ENCODE measurements at places on chromosomes 2 and 18.

DNA sequence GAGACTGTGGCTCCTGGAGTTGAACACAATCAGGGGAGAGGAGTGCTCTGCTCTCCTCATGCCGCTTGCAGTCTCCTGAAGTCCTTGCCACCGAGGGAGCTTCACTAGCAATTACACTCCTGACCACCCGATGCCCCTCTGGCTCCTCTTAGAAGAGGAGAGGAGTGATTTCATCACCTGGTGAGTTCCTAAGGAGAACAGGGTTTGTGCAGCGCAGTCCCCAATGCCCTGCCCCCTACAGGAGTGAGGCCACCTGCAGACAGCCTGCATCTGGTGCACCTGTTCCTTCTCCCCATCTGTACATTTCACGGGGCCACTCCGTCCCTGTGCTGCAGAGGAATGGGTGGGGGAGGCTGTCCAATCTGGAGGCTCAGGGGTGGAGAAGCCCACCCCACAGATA is 267.2 kb downstream of the HRH4 start:
- H3K36me3 ChIP-seq = no peaks in the 10 kb centered on the region
- DNase-seq = no peak
- H3K27ac ChIP-seq = no peak overlapping the region
- peaks cover 5% of the 10 kb centered on the region for H3K27me3 ChIP-seq
- peaks cover 3% of the 10 kb centered on the region for H3K4me1 ChIP-seq

DNA sequence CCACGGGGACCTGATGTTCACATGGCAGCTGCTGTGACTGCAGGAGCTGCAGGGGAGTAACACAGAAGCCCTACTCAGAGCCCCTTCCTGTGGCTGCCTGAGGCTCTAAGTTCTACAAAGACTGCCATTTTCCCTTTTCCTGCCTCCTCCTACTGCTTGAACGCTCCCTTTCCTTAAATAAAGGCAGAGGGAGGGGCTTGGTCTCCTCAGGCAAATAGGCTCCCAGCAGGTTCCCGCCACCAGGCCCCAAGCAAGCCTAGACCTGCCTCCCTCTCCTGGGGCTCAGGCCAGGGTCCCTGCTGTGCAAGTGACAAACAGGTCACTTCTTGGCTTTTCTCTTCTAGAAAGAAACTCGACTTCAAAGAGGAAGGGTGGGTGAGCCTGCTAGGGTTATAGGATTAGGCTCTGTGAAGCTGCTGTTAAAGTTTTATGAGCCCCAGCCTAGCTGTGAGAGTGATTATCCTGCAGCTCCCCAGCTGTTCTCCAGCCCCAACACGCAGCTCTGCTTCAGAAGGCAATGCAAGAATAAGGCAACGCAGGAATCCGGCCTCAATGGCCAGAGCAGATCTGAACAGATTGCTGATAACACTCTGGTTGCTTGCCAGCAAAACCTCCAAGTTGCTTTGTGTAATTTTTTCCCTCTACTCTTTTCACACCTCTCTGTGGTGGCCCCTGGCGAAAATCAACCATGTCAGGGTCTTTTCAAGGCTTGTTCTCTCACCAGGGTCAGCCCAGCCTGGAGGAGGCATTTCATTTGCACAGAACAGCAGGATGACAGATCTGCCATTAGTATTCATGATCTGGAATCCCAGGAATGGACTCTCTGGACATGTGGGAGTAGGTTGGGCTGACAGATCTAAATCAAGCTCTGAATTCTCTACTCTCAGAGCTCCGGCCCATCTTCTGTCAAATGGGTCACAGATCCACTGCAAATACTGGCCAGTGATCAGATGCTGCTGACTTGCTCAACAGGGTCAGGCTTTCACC is 71.3 kb downstream of the MRO start:
- peaks cover 7% of the 10 kb centered on the region for H3K27me3 ChIP-seq
- H3K27ac ChIP-seq = no peak overlapping the region
- H3K4me1 ChIP-seq = no peaks in the 10 kb centered on the region
- no peaks in the 10 kb centered on the region for H3K36me3 ChIP-seq

DNA sequence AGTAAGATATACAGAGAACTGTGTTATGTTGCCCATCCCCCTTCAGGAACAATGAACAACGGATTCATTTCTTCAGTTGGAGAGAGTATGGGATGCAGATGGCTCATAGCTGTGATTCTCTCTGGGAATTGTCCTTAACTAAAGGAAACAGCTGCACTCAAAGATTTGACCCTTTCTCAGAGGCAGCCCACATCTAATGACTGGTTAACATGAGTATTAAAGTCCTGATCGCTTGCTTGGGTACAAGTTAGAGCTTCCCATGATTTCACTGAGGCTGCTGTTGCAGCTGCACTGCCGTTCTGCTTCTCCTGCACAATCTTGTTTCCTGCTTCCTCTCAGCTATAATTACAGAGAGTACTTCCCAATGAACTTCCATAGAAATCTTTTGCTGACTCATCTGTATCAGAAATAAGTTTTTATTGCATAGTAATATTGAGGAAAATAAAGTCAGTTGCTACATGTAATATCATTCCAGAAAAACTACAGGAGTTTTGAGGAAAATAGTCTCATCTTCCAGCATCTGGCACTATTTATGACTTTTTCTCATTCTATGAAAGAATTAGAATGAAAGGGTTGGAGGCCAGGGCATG is 12.8 kb upstream of the SCN9A start:
- no peak for DNase-seq
- no peak overlapping the region for H3K4me3 ChIP-seq
- H3K27me3 ChIP-seq = no peaks in the 10 kb centered on the region
- no peaks in the 10 kb centered on the region for H3K36me3 ChIP-seq

DNA sequence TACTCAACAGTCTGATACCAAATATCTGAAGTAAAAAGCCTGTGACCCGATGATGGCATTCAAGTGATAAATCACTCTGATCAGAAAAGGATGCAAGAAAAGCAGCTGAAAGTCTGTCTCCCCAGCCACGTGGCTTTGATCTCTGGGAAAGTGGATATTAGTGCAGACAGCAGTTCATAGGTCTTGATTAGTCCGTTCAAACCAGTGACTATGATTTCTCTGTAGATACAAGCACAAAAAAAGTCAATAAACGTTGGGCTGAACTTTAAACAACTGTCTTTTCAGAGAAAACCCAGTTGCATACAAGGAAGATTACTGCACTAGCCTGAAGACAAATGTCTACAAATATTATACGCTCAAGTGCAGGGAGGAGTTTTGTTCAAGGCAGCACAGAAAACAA is 107.7 kb upstream of the CDC42EP3 start:
- H3K36me3 ChIP-seq = no peaks in the 10 kb centered on the region
- no peak for DNase-seq
- H3K27ac ChIP-seq = no peak overlapping the region
- H3K27me3 ChIP-seq = no peaks in the 10 kb centered on the region

GRCh38 chr18:55446996-55447671 is 140.9 kb downstream of the TCF4 start:
- H3K27me3 ChIP-seq = no peaks in the 10 kb centered on the region
- peaks cover 20% of the 10 kb centered on the region for H3K4me1 ChIP-seq
- no peak overlapping the region for H3K4me3 ChIP-seq
- H3K27ac ChIP-seq = no peak overlapping the region
- no peaks in the 10 kb centered on the region for H3K36me3 ChIP-seq

DNA sequence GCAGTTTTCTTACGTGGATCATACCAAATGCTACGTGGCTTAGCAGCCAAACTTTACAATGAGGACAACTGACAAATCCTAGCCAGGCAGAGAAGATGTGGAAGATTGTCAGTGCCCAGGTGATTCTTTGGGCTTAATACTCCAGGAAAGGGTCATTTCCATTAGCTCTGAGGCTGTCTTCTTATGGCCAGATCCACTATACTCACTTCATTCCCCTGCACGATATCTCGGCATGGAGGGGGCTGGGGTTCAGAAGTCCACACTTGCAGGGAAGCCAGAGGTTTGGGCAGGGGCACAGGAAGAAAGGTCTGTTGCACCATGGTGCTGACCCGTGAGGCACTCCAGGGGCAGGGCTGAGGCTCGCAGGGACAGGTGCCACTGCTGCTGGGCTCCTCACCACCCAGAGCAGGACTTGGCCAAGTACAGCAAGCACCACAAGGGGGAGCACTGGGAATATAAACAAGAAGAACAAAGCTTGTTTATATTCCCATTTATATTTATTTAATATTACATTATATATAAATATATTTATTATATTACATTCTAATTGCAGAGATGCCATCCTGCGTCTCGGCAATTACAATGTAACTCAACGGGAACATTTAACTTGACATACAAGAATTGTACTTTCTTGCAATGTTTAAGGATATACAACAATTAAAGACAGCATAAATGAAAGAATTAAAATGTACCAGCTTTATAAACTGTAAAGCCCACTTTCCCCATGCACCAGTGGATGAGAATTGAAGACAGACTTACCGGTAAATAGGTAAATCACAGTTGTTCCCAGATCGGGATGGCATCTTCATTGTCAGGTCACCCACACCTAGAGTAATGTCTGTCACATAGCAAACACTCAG is 27.2 kb downstream of the CLUL1 start:
- H3K4me1 ChIP-seq = no peaks in the 10 kb centered on the region
- H3K4me3 ChIP-seq = no peak overlapping the region
- H3K27me3 ChIP-seq = no peaks in the 10 kb centered on the region
- H3K27ac ChIP-seq = no peak overlapping the region
- peak; percentile 77 for DNase-seq

DNA sequence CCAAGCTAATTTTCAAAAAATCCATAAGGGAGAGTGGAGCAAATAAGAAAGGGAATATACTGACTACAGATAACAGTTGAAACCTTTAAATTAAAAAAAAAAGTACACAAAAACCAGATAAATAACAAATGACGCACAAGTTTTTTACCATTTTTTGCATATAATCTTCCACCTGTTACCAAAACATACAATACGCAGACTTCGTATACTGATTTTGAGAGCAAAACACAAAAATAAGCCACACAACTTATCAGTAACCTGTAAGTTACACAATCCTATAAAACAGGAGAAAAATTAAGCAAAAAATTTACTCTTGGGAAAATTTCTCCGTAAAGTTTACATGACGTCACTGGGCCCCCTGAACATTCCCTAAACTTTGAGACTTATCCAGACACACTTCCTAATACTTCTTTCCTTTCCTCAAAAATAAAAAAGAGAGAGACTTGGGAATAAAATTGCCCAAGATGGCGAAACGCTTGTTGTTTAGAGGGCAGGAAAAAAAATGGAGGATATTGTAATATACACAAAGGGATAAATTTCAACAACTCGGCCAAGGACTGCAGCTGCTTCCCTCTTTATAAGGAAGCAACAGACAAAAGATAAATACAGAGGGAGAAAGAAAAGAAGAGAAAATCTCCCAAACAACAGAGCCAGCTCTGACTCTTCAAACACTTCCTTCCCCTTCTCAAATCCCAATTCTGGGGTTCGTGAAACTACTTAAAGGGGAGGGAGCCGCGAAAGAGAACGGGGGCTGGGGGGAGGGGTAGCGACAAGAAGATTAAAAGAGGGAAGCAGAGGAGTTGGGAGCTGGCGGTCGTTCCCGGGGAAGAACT is 1.6 kb downstream of the BAZ2B start:
- DNase-seq = peak; percentile 83
- peaks cover 37% of the 10 kb centered on the region for H3K4me1 ChIP-seq
- peak overlapping the region; percentile 85 for H3K4me3 ChIP-seq
- no peaks in the 10 kb centered on the region for H3K27me3 ChIP-seq

DNA sequence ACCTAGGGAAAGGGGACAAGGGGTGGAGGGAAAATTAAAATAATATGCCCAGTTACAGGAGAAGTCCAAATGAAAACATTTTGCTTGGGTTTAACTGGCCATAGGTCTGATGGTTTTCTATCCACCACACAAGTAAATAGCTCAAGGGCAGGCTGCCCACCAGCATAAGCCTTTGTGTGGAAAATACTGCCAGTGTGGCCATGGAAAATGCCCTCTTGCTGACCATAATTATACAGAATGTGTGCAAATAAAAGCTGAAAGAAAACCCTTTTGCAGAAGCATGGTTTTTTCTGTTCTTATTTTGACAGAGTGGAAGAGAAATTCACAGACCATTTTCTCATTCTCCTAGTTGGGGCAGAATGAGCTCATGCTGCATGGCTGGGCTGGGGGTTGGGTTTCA is 111.3 kb upstream of the SIX2 start:
- no peaks in the 10 kb centered on the region for H3K4me1 ChIP-seq
- no peak overlapping the region for H3K4me3 ChIP-seq
- H3K36me3 ChIP-seq = no peaks in the 10 kb centered on the region
- no peak overlapping the region for H3K27ac ChIP-seq
- H3K27me3 ChIP-seq = no peaks in the 10 kb centered on the region
- no peak for DNase-seq

GRCh38 chr2:88827821-88828220 is 136.3 kb downstream of the RPIA start:
- H3K27me3 ChIP-seq = peaks cover 6% of the 10 kb centered on the region
- no peak overlapping the region for H3K27ac ChIP-seq
- H3K4me3 ChIP-seq = no peak overlapping the region
- no peaks in the 10 kb centered on the region for H3K4me1 ChIP-seq
- DNase-seq = no peak

- H3K27ac ChIP-seq = no peak overlapping the region
- DNase-seq = no peak
- no peaks in the 10 kb centered on the region for H3K4me1 ChIP-seq
- H3K4me3 ChIP-seq = no peak overlapping the region
- H3K27me3 ChIP-seq = no peaks in the 10 kb centered on the region
These were observed 1355.1 kb upstream of the ZEB2 start for GRCh38 chr2:145875016-145875415.

- H3K36me3 ChIP-seq = no peaks in the 10 kb centered on the region
- peaks cover 23% of the 10 kb centered on the region for H3K27me3 ChIP-seq
- H3K4me1 ChIP-seq = no peaks in the 10 kb centered on the region
- no peak overlapping the region for H3K27ac ChIP-seq
These were observed 306.0 kb downstream of the CLIP4 start for GRCh38 chr2:29420999-29421782.

DNA sequence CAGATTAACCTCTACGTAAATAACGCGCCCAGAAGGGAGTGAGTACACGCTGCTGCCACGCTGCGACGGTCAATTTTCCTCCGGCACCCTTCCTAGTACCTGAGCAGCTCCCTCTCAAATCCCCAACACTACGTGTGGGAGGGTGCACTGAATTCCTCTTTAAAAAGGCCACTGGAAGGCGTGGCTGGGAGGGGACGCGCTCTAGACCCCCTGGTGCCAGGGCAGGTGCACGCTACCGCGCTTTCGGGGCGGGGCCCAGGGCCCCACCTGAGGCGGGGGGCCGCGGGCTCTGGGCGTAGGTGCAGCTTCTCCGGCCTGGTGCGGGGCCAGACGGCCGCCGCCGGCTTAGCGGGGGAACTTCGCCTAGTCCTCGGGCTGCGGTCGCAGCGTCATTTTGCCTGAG is 668 bp upstream of the ANKRD12 start:
- no peaks in the 10 kb centered on the region for H3K27me3 ChIP-seq
- peaks cover 16% of the 10 kb centered on the region for H3K36me3 ChIP-seq
- no peak for DNase-seq
- H3K27ac ChIP-seq = peak overlapping the region; percentile 98
- peaks cover 66% of the 10 kb centered on the region for H3K4me1 ChIP-seq
- peak overlapping the region; percentile 94 for H3K4me3 ChIP-seq

DNA sequence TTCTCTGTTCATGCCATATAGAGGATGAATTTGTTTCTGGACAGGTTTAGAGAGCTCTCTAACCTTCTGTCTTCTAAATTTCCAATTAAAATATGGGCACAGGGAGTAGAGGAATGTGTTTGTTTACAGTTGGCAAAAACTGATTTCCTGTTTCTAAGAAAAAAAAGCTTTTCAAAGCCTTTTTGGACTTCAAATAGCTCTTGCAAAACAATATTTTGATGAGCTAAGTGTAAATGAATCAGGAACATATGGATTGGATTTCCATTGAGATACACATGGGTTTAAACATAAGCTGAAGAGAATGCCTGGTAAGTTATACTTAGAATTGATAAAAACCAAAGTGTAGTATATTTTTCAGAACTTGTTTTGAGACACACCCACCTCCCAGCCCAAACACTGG is 677.5 kb downstream of the NYAP2 start:
- peaks cover 4% of the 10 kb centered on the region for H3K4me1 ChIP-seq
- no peak for DNase-seq
- no peaks in the 10 kb centered on the region for H3K36me3 ChIP-seq
- no peak overlapping the region for H3K4me3 ChIP-seq
- no peaks in the 10 kb centered on the region for H3K27me3 ChIP-seq
